RCC 7860 (cell line): ENCODE measurements at places on chromosomes 4 and X.

DNA sequence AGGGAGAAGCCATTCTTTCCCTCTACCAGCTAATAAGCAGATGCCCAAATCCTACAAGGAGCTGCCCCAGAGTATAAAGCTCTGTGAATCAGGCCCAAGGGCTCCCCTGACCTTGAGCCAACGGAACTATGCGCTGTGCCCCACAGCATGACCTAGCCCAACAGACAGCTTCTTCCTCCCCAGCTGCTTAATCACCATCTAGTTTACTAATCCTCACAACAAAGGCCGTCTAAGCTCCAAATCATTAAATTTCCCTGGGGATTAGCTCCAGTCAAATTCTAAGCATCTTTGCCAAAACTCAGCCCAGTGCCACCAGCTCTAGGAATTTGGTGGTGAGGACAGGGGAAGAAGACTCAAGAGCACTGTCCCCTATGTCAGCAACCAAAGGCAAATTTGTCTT, 113.1 kb downstream of the SHROOM4 start:
- DNase-seq = no peak

DNA sequence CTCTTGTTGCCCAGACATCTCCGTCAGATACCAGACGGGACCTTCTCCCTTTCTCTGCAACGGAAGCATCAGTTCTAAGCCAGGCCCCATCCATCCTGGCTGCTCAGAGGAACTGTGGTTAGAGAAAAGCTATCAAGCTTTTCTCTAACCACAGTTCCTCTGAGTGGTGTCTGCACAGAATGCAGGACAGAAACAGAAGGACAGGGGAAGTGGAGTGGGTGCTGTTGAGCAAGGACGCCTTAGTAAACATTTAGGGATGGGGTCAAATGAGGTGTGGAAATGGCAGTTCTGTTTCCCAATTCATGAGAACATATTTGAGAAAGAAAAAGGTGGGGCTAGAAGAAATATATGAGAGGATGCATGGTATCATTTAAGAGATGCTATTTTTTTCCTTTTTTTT, 283.8 kb downstream of the CRLF2 start:
- no peak for DNase-seq

GRCh38 chrX:39941332-39941920, 156.3 kb downstream of the BCOR start:
- DNase-seq = no peak

- DNase-seq = no peak
These were observed 6.5 kb downstream of the DOK7 start for GRCh38 chr4:3469386-3470243.

DNA sequence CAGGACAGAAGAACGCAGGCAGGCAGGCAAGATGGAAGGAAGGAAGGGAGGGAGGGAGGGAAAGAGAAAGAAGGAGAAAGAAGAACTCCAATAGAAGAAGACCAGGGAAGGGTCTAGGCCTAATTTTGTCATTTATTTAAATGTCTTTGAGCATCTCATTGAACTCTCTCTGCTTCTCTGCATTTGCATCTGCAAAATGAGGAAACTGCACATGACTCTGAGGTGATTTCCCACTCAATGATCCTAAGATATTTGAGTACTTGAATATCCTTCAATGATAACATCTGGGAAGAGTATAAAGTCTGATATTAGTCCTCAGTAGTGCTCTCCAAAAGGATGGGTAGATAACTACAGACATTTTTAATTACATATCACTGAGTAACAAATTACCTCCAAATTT, 33.1 kb upstream of the RBPJ start:
- no peak for DNase-seq

- no peak for DNase-seq
These were observed 141.3 kb downstream of the AFAP1 start for GRCh38 chr4:7798178-7798995.
